Ovary (tissue), 10 donors: ENCODE measurements at places on chromosomes 2 and 18.
A peak's percentile ranks its signal among the peaks of the same experiment; 100 is the strongest.

- DNase-seq = no peak
Observed at GRCh38 chr2:55985406-55985805, 61.8 kb upstream of the EFEMP1 start.

GRCh38 chr2:212766921-212767320, 228.3 kb upstream of the ERBB4 start:
- no peak for DNase-seq

DNA sequence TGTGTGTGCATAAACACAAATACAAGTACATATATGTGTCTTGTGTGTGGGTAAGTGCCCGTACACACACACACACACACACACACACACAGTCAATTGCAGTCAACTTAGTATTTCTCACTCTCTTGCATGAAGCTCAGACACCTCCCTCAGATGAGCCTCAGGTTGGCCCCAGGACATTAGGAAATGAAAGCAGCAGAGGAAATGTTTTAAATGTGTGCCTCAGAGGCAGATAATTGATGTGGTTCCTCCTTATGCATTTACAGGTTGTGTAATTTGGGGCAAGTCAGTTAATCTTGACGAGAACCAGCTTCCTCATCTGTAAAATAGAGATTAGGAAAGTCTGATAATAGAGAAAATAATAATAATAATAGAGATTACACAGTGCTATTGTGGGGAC, 814.0 kb upstream of the ID2 start:
- DNase-seq = no peak

DNA sequence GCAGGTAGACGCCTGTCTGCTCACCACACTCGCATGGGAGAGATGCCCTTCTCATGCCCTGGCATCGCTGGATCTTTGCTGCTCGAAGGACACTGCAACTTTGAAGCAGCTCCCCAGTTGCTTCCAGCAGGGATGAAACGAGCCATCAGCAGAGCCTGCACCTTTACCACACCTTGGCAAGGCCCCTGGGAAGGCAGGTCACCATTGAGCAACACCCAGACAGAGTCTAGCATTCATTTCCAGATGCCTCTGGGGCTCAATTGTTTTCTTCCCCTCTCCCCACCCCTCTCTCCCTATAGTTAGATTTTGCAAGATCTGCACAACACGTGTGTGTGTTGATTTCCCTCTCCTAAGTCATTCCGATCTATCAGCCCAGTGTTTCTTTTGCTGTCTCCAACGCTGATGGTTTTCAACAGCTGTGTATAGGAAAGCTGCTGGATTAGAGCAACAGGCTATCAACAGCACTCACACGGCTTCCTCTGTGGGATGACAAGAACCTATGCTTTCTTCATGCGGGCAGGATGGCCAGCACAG, 25.6 kb upstream of the INHBB start:
- no peak for DNase-seq

- no peak for DNase-seq
Observed at GRCh38 chr18:44411262-44411905, 269.3 kb upstream of the SETBP1 start.

DNA sequence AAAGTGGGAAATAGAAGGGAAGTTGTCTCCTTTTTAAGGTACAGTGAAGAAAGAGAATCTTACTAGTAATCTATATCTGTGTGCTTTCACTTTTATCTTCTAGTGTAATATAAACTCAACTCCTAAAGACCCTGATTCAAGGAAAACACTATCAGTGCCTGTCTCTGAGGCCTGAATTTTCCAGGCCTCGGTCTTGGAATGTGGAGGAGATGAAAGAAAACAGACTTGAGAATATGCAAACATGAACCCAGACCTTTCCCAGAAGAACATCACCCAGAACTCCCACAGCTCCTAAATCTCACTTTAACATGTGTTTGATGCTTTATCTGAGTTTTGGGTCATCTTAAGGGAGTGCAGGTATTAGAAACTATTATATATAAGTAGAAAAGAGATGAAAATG, 51.8 kb downstream of the EPB41L5 start:
- DNase-seq = no peak

GRCh38 chr2:959457-959856, 8.8 kb downstream of the SNTG2 start:
- DNase-seq = no peak

GRCh38 chr2:55118643-55119083, 68.4 kb upstream of the RTN4 start:
- no peak for DNase-seq

DNA sequence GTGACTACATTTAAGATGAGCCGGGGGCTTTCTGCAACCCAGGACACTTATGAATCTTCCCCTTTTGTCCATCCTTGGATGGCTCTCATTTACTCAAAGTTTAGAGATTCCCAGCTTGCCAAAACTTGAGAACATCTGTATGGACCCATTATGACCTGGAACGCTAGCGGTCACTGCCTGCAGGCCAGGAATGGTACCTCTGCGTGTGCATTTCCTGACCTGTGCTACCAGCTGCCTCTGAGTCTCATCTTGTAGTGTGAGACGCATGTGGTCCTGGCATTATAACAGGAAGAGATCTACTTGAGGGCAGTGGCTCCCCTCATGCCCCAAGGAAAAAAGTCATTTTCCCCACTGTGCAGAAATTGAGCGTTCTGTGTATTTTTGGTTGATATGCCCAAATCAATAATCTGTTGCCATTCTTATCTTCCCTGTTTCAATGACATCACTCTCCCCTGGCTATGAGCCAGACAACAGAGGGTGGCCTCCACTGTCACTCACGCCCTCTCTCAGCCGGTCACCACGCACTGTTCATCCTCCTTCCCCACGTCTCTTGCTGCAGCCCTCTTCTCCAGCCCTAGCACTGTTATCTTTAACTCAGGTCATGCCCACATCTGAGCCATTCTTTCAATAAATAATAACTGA, 28.5 kb upstream of the NPAS2 start:
- DNase-seq = no peak

DNA sequence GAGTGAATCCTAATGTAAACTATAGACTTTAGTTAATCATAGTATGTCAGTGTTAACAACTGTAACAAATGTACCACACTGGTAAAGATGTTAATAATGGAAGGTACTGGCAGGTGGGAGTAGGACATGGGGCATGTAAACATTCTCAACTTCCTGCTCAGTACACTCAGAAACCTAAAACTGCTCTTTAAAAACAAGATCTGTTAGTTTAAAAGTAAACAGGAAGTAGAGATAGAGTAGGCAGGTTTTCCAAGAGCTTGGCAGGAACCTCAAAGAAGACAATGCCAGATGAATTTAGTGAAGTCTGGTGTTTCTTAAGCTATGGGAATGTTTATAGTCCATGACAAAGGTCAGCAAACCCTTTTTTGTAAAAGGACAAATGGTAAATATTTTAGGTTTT, 46.6 kb downstream of the CCDC138 start:
- no peak for DNase-seq

DNA sequence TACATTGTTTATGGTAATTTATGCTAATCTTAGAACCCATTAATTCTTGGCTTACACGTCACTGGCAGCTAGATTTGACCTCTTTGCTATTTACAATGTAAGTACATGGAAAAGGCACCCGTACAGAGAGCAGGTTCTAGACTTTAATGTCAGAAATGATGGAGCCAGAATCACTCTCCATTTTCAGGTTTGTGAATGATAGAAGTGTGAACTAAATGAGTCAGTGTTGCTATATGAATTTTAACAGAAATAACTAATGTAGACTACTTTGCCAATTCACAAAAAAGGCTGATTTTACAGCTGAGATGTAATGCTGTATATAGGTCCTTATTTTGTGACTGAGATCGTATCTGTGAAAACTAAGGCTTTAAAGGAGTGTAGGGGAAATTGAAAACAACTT, 214.6 kb downstream of the LDLRAD4 start:
- DNase-seq = no peak

GRCh38 chr2:168348076-168348475, 100.7 kb upstream of the STK39 start:
- DNase-seq = no peak

DNA sequence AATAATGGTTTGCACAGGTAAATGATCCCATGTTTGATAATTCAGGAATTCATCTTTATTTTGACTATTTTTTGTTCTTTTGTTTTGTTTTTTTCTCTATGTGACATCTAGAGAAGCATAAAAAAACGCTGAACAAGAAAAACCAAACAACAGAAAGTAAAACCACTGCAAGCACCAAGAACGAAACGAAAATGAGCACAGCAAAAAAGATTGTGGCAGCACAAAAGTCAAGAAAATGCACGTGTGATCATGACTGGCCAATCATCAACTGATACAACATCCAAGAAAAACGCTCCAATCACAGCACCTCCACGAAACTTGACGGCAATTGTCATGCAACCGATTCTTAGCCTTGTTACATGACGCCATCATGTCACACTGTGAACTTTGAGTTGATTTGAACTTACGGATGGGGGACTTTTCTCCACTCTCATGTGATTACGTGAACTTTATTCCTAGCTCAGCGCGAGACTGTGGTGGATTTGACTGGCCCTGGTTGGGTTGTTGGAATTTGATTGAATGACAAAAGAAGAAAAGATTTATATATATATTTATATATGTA, 318.7 kb downstream of the CELF4 start:
- no peak for DNase-seq

GRCh38 chr2:180705551-180705950, 274.9 kb upstream of the UBE2E3 start:
- DNase-seq = no peak

DNA sequence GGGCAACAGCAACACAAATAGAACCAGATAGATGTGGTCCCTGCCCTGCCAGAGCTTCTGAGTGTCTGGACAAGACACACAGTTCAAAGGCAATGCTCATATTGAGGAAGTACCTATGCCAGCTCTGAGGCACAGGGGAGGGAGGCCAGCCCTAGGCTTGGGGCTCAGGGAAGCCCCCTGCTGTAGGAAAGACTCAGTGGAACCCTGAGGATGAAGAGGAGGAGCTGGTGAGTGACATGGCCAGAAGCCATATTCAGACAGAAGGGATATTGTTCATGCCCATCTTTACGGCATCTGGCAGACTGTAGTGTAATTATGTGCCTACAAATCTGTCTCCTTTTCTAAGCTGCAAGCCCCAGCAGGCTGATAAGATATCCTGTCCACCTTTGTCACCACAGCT, 8.8 kb downstream of the SIGLEC15 start:
- no peak for DNase-seq

- DNase-seq = no peak
Observed at GRCh38 chr2:30577151-30577550, 130.1 kb downstream of the LCLAT1 start.

DNA sequence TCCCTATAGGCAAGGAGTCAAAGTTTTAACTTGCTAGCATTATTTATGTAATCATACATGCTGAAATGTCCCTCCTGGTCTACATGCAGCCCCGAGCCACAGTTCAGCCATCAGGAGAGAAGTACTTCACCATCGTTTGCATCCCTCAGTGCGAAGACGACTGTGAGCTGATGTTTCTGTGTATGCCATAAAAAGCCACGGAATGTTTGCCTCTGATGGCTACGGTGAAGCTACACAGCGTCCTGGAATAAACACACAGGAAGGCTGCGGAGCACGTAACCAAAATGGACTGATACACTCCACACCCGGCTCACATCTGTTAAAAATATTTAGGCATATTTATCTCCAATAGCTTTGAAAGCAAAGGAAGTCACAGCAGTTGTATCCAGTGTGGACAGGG, 4.3 kb upstream of the SALL3 start:
- no peak for DNase-seq

- no peak for DNase-seq
Observed at GRCh38 chr2:1869248-1869647, 124.9 kb upstream of the PXDN start.

- DNase-seq = peak; percentile 82
Observed at GRCh38 chr2:218322768-218323525, 30.6 kb upstream of the TMBIM1 start.

GRCh38 chr2:138564586-138565229, 63.1 kb downstream of the SPOPL start:
- DNase-seq = no peak

DNA sequence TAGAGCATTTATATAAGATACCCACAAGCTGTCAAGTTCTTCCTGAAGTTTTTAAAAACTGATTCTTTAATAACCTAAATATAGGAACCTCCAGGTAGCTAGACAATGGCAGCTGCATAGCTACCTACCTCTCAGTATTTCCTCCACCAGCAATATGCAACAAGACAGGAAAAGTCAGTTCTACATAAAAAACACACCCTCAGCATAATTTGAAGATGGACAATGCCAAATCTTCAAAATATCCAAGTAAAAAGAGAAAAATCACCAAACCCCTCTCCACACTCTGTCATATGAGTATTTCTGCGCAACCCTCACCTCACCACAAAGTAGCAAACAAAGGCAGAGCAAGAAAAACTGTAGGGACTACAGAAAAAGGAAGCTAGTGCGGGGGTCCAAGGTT, 51.4 kb downstream of the GTF3C3 start:
- DNase-seq = no peak

DNA sequence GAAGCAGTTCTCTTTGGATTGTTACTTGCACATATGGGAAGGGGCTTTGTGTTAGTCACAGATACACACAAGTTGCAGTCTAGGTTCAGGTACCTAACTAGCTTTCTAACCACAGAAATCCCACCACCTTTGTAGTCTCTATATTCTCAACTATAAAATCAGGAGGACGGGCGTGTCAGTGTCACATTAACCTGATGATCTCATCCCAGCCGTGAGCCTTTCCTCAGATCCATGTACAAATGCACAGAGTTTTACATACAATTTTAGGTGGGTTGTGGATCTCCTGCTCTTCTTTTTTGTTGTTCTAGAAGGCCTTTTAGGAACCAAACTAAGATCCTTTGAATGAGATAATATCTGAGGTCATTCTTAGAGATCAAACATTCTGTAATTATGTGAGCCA, 94.0 kb downstream of the ZNF532 start:
- no peak for DNase-seq

DNA sequence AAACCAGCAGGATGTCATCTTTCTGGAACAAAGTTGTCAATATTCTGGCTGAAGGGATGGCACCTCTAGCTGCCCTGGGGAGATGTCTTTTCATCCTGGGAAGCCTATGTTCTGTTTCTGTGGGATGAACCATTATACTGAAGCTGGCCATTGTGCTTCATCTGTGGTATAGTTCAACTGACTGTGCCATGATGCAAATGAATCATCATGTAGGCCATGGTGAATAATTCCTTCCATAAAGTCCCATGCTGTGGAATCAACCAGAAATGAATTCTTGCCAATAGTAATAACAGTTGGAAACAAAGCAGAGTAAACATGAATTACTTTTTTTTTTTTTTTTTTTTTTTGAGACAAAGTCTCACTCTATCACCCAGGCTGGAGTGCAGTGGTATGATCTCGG, 64.1 kb upstream of the CNGA3 start:
- no peak for DNase-seq

- DNase-seq = no peak
Observed at GRCh38 chr2:58032016-58032763, 14.4 kb upstream of the VRK2 start.
